ENCODE measurements at places on chromosomes 1 and 21.

- no peak for DNase-seq
Measured at GRCh38 chr1:184005506-184005905, 32.0 kb downstream of the COLGALT2 start.

- DNase-seq: no peak
Measured at GRCh38 chr1:174075245-174075692, 53.1 kb upstream of the RC3H1 start.

GRCh38 chr1:26694638-26695355 lies 1.0 kb upstream of the ARID1A start:
- DNase-seq: no peak

- no peak for DNase-seq
Measured at GRCh38 chr1:162094271-162094670, 24.8 kb downstream of the NOS1AP start.

DNA sequence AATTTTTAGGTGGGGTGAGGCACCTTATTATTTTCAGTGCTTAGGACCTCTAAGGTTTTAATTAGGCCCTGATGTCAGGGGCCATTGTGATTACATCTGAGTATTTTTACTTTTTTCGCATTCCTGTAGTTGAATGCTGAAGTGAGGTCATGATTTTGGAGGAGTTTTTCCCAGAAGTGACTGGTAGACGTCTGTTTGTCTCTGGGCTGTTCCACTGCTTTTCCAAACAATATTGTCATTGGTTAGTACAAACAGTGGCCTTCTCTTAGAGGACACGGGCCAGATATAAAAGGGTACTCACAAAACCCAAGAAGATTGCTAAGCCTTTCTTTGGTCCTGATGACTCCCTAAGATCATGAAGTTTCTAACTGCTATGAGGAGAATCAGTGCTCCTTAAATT lies 7.6 kb upstream of the RASAL2 start:
- no peak for DNase-seq

DNA sequence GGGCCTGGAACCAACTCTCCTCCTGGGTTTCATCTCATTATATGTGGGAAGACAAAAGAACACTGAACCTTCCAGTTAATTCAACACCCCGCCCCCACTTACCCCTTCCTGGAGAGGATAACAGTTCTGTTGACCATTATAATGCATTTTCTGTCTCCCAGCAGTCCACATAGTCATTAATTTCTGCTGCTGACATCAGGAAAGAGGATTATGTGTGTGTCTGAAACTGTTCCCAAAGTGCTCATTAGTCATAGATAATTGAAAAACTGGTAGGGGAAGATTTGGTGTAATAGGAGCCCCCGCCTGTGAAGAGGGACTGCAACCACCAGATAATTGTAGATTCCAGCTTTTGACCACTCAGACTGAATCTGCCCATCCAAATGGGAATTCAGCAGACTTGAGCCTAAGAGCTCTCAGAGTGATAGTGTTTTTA lies 208.7 kb downstream of the FGGY start:
- DNase-seq: no peak

- no peak for DNase-seq
Measured at GRCh38 chr1:226976978-226977642, 37.0 kb downstream of the COQ8A start.

- DNase-seq: no peak
Measured at GRCh38 chr21:25234857-25235801, 372.2 kb downstream of the MRPL39 start.

- DNase-seq: no peak
Measured at GRCh38 chr1:204600968-204601367, 84.6 kb downstream of the LRRN2 start.

GRCh38 chr1:1596493-1597274 lies 3.3 kb downstream of the FNDC10 start:
- DNase-seq: no peak

DNA sequence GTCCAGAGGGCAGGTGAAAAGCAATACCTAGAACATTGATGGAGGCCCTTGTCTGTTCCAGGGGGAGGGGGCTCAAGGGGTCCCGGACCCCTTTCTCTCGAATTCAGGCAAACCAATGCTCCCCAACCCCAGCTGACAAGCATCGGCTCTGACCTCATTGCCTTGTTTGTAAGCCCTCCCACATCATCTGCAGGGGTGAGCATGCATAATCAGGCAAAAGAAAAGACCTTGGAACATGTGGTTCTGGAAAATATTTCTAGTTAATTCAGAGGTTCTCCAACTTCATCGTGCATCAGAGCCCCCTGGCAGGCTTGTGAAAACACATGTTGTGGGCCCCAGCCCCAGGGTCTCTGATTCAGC lies 231.3 kb downstream of the TOMM20 start:
- no peak for DNase-seq

- DNase-seq: peak; percentile 10
Measured at GRCh38 chr1:28915031-28915895, 894 bp downstream of the EPB41 start.

DNA sequence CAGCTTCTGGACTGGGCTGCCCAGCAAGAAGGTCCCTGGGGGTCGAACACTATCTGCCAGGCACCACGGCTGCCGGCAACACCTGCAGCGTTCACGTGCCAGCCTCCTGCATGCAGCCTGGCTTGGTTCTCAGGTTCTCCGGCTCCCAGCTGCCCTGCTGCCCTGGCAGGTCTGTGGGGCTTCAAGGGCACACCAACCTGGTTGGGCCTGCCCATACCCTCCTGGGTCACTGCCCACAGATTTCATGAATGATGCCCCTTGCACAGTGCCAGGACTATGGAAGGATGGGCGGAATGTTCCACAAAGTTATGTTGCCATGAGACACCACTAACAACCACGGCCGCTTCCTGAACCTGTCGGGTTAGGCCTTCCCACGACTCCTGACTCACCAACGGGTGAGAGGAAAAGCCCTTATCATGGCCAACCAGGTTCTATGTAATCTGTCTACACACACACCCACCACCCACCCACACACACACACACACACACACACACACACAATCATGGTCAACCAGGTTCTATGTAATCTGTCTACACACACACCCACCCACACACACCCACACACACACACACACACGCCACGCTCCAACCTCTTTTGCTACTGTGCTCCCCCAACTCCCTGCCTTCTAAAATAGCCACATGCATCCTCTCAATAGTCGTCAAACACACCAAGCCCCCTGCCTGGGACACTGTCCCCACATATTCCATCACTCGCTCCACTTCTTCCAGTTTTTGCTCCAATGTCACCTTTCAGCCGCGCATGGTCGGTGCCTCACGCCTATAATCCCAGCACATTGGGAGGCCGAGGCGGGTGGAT lies 32.2 kb downstream of the HSPG2 start:
- DNase-seq: no peak

GRCh38 chr1:218945050-218945449 lies 228.6 kb upstream of the LYPLAL1 start:
- no peak for DNase-seq

GRCh38 chr1:14136152-14136763 lies 436.3 kb downstream of the PRDM2 start:
- no peak for DNase-seq

DNA sequence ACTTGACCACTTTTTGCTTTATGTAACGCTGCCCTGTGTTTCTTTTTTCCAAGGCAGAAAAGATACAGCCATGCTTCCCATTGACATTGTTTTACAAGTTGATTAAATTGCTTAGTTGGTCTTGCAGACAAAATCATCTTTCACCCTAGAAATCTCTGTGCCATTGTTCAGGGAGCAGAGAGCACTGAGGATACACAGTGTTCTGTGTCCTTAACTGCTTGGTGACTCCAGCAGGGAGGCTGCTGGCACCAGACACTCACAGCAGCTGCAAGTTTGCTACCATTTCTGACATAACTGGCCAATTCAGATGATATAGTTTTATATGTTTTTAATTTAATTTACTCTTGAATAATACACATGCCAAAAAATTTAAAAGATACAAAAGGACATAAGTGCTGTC lies 118.7 kb downstream of the RGS2 start:
- DNase-seq: no peak

GRCh38 chr1:35544976-35545375 lies 12.2 kb downstream of the KIAA0319L start:
- peak; percentile 73 for DNase-seq

DNA sequence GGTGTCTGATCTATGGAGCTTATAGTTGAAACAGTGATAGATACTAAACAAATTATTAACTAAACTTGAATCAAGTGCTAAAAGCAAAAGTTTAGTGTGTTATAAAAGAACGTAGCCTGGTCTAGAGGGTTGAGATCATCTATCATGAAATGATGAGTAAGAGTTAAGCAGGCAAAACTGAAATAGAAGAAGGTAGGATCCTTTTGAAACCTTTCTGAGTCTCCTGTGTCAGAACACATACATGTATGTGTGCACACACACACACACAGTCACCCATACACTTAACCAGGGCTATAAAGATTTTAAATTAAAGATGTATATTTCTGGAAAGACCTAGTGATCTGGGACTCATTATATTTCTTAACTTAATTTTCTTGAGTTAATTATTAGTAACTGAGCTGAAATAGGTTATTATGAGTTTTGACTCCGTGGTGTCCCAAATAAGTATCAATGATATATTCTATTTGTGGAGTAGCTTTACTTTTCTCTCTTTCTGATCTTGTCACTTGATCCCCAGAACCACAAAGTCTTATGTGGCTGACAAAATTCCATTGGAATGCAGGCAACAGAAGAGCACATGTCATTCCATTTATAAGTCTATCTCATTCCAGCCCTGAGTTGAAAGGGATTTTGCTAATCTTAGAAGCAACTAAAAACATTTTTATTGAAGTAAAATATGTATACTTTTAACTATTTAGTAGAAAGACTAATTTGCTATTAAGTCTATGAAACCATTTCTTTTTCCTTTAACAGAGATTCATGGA lies 70.7 kb downstream of the PRRX1 start:
- DNase-seq: no peak

- no peak for DNase-seq
Measured at GRCh38 chr21:25551569-25551968, 55.7 kb downstream of the MRPL39 start.

DNA sequence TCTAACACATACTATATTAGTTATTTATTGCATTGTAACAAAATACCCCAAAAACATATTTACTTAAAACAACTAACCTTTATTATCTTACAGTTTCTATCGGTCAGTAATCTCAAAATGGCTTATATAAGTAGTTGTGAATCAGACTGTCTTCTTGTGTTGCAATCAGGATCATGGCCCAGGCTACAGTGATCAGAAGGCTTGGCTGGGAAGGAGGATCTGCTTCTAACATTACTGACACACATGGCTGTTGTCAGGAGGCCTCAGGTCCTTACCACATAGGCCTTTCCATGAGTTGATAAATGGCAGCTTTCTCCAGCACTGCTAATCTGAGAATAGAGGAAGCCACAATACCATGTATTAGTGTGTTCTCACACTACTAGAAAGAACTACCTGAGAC lies 33.7 kb downstream of the CFH start:
- DNase-seq: no peak

GRCh38 chr1:4513685-4514084 lies 140.7 kb upstream of the AJAP1 start:
- no peak for DNase-seq

GRCh38 chr1:109078317-109078716 lies 2.5 kb upstream of the TAF13 start:
- DNase-seq: no peak

DNA sequence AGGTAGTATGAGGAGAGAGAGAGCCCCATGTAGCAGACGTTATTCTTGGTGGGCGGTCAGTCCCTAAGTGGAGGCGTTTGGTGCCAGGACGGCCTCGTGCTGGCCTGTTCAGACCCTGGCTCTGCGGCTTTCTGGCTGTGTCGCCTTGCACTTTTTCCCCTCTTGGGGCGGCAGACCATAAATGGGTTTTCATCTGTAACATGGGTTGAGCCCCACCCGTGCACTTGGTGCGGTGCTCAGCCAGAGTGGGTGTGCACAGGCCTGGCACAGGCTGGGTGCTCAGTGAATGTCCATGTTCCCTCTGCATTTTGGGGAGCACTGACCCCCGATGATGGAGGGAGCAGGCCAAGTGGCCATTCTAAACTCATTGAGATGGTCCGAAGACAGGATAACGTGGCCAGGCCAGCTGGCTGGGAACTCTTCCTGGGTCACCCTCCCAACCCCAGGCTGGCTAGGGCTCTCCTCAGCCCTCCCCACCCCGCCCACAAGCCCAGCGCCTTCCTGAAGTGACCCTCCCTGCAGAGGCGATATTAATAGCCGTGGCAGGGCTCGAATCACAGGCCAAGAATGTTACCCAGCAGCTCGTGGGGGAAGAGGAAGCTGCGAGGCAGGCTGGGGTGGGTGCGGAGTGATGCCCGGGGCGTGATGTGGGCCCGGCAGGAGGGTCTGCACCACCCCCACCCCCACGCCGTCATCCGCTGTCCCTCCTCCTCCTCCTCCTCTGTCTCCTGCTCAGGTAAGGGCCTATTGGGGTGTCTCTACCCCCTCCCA lies 78.5 kb downstream of the ARHGEF10L start:
- DNase-seq: no peak

GRCh38 chr1:78640462-78640861 lies 9.2 kb upstream of the IFI44 start:
- DNase-seq: no peak

- DNase-seq: no peak
Measured at GRCh38 chr21:38438462-38438893, 59.8 kb downstream of the ERG start.

DNA sequence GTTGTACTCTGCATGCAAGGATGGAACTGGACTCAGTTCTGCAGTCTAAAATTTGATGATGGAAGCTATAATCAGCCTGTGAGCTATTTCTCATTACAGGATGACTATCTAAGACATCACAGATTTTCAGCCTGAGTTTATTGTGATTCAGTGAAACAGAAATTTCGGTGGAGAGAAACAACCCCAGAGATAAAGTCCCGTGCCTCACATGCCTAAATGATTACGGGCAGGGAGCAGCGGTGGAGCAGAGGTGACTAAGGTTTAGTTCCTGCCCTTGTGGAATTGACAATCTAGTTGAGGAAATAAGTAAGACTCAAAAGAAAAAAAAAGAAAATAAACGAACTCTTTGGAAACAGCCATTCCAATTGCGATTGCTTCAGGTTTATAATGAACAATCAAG lies 96.9 kb downstream of the GRIK3 start:
- no peak for DNase-seq

DNA sequence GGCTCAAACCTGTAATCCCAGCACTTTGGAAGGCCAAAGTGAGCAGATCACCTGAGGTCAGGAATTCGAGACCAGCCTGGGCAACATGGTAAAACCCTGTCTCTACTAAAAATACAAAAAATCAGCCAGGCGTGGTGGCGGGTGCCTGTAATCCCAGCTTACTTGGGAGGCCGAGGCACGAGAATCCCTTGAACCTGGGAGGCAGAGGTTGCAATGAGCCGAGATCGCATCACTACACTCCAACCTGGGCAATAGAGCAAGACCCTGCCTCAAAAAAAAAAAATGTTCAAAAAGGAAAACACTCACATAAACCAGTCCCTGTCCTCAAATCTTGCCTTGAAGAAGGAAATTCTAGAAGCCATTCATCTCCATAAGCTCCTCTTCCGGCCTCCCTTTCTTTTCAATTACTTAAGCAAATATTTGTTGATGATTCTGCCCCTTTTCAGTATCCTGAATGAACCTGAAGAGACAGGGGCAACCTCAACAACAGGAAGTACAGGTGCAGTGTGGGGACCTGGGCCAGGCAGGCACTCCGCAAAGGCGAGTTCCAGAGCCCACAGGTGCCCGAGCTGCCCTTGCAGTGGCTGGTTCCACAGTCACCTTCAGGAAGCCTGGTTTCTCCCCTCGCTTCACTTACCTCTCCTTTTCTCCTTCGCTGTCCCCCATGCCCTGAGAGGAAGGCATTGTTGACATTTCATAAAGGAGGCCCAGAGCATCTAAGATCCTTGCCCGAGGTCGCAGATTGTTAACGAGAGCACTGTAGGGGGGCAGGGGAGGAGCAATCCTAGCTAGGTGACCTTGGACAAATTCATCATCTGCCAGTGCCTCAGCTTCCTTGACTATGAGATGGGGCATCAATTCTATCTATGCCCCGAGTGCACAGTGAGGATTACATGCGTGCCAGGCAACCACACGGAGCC lies 8.9 kb upstream of the LEFTY1 start:
- peak; percentile 52 for DNase-seq

All from CD4-positive, alpha-beta T cell treated with Interferon alpha-2 for 1 hour (primary cell).